ENCODE measurements at places on chromosomes 11 and 22. TPM values are rescaled to one million over a fixed set of nuclear protein-coding genes. Genes with fewer than 3 reads are reported as not detected.

- DNase-seq = no peak
Observed at GRCh38 chr11:32939866-32940265, 47.3 kb downstream of the QSER1 start.

GRCh38 chr22:34429314-34429713 is 509.0 kb upstream of the LARGE1 start:
- no peak for DNase-seq

DESI1 gene
- 17.9 TPM for total RNA-seq

DNA sequence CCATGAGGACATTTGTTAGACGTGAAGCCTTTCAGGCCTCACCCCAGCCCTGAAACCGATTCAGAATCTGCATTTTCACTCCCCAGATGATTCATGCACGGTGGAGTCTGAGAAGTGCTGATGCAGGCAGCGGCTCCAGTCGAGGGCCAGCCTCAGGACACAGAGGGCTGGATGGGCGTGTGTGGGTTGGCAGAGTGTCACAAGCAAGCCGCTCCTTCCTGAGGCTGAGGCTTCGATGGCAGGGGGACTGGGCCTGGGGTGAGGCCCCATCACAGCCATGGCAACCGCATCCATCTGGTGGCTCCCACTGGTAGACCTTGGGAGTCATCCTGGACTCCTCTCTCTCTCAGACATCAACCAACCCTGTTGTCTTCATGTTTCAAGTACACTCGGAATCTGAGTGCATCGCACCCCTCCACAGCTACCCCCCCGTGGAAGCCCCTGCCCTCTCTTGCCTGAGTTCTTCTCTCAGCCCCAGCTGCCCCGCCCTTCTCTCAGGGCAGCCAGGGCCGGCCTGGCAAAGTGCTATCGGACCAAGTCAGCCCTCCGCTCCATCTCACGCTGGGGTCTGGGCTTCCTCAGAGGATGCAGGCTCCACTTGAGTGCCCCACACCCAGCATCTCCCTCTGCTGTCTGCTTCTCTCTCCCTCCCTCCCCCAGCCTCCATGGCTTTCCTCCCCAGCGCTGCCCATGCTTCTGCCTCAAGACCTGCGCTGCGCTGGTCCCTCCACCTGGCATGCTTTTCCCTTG is 10.6 kb downstream of the KCNC1 start:
- no peak for DNase-seq

CBLIF gene
- not detected for total RNA-seq

BRSK2 gene
- total RNA-seq = 35.9 TPM

UPB1 gene
- 0.41 TPM for total RNA-seq

MPEG1 gene
- 2.0 TPM for total RNA-seq

DNA sequence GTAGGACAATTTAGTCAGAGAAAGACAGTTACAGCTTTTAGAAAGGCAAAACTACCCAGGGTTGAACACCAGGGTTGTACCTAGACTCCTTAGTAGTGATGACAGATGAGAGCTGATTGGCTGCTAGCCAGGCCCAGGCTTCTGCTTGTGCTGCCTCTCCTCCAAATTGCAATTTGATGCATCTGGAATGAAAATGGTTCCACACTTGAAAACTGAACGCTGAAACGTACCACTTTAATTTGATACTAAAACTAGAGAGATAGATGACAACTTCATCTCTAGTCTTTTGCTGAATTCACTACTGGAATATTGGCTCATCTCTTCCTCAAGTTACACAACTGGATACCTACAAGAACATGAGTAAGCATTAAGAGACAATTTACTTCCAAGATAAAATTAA is 19.2 kb upstream of the FNBP4 start:
- no peak for DNase-seq

DNA sequence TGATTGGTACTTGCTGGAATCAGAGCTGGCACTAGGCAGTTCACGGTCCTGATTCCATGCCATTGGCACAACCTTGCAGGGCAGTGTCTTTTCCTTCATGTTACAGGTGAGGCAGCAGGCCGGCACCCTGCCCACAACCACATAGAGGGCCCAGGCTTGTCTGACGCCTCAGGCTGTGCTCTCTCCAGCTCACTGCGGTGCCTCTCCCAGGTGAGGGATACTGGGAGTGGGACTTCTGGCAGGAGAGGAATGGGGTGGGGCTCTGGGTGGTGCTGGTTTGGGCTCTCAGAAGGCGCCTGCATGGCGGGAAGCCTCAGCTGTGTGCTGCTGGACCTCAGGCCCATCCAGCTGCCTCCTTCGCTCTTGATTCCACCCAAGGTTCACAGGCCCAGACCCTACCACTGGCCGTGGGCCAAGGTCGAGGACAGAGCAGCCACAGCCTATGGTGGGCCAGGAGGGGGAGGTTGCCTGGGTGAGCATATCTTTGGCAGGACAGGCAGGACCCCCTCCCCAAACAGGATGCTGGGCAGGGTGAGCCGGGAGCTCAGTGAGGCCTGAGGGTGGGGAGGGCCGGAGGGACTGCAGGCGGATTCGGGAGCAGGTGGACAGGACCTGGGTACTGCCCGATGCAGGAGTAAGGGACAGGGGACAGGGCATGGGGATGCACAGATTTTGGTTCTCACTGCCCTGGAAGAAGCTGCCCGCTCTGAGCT is 7.0 kb upstream of the MPPED1 start:
- DNase-seq = no peak

- no peak for DNase-seq
Observed at GRCh38 chr11:47433157-47433556, 6.9 kb upstream of the PSMC3 start.

DNA sequence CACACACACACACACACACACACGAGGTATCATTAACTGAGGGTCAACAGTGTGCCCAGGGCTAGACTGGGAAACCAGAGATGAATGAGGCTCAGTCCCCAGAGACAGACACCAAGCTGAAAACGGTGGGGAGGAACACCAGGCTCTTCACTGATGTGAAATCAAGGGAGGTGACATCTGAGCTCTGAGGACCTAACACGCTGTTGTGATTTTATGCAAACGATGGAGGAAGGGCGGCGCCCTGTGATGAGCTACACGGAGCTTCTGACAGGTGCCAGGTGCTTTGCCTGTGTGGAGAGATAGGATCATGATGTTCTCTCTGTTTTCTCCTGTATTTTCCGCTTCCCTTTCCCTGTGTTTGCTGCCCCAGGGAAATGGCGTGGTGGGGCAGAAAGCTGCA is 6.5 kb upstream of the CYB5R3 start:
- no peak for DNase-seq

DNA sequence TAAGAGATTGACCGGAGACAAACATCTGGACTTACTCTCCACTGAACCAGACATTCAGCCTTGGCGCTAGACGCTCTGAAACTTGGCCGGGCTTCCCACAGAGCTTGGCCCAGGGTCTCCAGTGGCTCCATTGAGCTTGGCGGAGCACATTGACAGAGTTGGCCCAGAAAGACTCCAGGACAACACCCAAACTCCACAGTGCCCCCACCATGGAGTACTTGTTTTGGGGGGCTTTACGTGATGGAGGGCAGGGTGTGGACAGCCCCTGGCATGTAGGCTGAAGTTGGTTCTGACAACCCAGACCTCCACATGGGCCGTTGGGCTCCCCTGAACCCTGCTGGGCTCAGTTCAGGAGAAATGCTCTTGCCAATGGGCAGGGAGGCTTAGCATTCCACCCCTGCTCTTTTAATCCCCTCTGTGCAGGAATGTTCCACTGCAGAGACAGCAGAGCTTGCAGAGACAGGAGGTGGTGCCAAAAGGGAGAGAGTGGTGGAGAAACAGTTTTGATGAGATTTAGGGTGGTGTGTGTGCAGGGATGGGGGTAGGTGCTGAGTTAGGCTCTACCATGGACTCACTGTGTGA is 102.4 kb upstream of the TIMP3 start:
- DNase-seq = no peak

DNA sequence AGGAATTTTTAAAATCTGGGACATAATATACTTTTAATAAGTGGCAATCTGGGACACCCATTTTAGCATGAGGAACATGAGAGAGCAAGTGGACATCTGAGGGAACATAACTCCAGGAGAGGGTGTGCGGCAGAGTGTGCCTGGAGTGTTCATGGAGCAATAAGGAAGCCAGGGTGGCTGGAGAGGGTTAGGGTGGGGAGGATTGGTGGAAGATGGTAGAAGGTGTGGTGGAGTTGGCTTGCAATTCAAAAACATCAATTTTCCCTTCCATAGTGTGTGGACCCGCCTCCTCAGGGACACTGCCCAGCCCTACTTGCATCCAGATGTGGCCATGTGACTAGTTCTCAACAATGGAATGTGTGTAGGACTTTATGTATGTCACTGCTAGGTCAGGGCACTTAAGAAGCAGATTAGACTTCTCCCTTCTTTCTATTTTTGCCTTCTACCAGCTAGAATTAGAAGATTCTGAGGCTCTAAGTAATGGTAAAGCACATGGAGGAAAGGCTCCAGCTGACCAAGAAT is 4.4 kb upstream of the DENND5A start:
- no peak for DNase-seq

Measured in frontal cortex (tissue), 4 donors.